Activated naive CD8-positive, alpha-beta T cell treated with anti-CD3 and anti-CD28 coated beads, Interleukin-2, amount 10 ng/mL, durations not matched to agents 7 days and 5 days (primary cell): ENCODE measurements at places on chromosomes 2 and 18. TPM values are rescaled to one million over a fixed set of nuclear protein-coding genes. Genes with fewer than 3 reads are reported as not detected.

Gene DAW1
- not detected for total RNA-seq

Gene CDH19
- not detected for total RNA-seq

Gene SERPINB7
- total RNA-seq = not detected

Gene LYG2
- not detected for total RNA-seq

Gene FSIP2
- total RNA-seq = 0.31 TPM

Gene CGREF1
- total RNA-seq = 1.6 TPM

Gene ANKRD30B
- not detected for total RNA-seq

Gene ASIC4
- total RNA-seq = 0.09 TPM

Gene ANKRD36
- total RNA-seq = 69.3 TPM

Gene CETN1
- total RNA-seq = not detected

Gene VIL1
- not detected for total RNA-seq

Gene UXS1
- 104 TPM for total RNA-seq

Gene FER1L5
- total RNA-seq = not detected

Gene HOXD13
- not detected for total RNA-seq
